ENCODE measurements at places on chromosomes 16 and 17.

DNA sequence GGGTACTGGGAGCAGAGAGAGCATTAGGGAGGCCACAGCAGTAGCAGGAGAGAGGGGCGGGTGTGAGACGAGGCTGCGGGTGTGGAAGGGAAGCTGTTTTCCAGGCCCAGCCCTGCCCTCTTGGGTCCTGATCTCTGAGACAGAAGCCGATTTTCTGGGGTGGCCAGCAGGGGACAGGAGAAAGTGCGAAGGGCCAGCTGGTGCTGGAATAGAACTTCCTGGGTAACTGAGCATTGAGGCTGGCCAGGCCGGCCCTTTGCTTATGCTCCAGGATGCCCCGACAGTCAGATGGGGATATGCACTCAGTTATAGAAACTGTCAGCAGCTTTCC, 804 bp downstream of the BTBD17 start:
- no peak for DNase-seq

- DNase-seq: no peak
Measured at GRCh38 chr16:55144651-55145050, 179.4 kb upstream of the IRX6 start.

GRCh38 chr17:67116045-67116575, 71.8 kb downstream of the CACNG1 start:
- no peak for DNase-seq

GRCh38 chr17:61164517-61164916, 235.1 kb upstream of the TBX2 start:
- DNase-seq: no peak

- peak; percentile 47 for DNase-seq
Measured at GRCh38 chr17:79391376-79392233, 219.2 kb downstream of the RBFOX3 start.

- no peak for DNase-seq
Measured at GRCh38 chr16:66874079-66874775, 6.1 kb upstream of the PDP2 start.

DNA sequence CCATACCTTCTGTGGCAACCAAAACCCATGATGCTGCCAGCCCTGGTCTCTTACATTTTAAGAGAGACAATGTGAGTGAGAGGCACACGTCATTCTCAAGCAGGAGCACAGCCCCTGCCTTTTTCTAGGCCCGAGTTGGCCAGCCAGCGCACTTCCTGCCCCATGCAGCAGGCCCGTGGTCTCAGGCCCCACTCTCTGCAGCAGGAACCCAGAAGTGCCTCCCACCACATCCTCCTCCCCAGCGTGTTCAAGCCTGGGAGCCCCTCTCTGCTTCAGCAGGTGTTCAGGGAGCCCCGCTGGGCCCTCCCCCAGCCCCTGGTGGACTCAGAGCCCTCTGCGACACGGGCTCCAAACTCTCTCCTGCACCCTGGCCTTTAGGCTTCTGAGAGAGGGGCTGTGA, 30.5 kb downstream of the ITGAE start:
- DNase-seq: no peak

DNA sequence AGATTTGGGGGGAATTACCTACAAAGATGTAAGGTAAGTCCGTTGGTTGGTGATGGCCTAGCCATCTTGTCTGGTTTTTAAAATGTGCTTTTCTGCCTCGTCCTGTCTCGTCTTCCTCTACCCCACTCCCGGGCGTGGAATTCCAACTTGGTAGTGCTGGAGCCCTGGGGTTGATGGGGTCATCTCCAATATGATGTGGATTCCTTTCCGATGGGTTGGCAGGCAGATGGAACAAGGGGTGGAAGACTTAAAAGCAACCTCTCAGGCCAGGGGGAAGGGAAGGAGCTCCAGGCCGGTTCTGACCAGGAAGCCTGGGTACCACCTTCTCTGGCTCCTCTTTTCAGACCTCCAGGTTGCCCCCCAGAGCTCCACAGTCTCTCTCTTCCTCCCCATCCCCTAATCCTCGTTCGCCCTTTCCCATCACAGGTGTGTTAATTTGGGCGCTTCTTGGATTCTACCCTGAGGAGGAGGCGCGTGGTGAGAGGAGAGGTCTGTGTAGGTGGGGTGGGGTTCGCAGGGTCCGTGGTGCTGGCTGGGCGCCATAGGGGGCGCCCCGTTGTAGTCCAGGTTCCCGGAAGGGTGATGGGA, 5.1 kb upstream of the HOXB2 start:
- no peak for DNase-seq

DNA sequence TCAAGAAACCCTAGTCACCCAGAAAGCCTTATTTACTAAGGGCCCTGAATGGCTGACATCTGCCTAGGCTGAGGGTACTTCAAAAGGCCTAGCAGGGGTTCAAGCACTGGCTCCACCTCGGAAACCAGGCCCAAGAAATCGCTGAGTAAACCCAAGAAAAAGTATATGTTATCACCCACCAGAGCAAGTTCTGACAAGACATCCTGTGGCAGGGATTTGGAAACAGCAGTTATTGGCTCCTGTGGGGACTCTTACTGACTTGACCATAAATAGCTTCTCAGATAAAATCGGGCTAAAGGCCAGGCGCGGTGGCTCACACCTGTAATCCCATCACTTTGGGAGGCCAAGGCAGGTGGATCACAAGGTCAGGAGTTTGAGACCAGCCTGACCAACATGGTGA, 12.2 kb downstream of the ATP6V0D1 start:
- DNase-seq: no peak

- DNase-seq: no peak
Measured at GRCh38 chr16:53740476-53740875, 36.5 kb downstream of the FTO start.

- DNase-seq: no peak
Measured at GRCh38 chr16:12497526-12497925, 306.2 kb downstream of the CPPED1 start.

DNA sequence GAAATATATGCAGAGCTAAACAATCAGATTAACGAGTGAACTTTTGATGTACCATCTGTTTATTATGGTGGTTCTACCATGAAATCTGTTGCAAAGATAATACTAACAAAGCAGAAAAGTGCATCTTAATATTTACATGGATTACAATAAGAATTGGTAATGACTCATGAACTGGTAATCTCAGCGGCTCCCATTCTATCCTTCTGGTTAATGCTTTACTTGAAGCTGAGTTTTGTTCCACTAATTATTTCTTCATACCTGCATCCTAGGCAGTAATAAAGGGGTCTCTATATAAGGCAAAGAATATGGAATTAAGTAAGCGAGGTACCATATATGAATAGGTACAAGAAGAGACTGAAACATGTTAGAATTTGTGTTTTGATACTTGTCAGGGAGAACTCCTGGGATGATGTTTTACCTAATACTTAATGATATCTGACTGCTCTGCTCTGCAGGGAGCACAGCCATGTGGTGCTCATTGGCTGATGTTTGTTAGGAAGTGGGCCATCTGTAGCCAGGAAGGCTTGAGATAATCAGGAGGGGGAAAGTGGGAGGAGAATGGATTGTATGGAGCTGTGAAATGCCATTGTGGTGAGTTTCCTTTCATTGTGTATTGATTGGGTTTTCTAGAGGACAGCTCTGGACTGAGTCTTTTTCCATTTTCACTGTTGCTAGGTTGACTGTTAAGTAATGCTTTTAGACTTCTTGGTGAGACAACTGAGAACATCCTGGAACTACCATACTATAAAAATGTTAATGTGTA, 52.6 kb downstream of the MAP2K6 start:
- DNase-seq: peak; percentile 42

Measured in NCI-H2081 (cell line).